T-cell (primary cell): ENCODE measurements at places on chromosomes 6 and 20.

DNA sequence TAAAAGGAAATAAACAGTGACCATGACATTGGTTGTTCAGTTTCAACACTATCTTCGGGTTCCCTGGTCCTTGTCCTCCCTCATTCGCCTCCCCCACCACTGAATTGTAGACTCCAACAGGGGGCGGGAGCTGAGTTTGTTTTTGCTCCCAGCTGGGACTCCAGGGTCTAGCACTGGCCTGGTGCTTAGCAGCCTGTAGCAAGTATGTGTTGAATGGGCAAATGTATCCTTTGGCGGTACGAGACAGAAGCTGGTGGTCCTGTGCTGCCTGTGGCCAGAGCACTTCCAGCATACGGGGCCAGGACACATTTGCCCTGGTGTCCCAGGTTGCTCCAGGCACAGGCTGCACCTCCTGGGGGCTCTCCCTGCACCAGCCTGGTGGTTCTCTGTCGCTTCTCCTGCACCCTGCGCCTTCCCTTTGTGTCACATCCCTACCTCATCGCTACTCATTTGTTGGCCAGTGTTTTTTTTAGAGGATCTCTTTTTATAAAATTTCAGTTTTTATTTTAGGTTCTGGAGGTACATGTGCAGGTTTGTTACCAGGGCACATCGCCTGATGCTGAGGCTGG lies 40.1 kb downstream of the PHACTR3 start:
- peaks cover 7% of the 10 kb centered on the region for H3K27me3 ChIP-seq
- H3K27ac ChIP-seq = no peak overlapping the region
- no peak for DNase-seq

- H3K4me3 ChIP-seq = no peak overlapping the region
- no peak overlapping the region for H3K27ac ChIP-seq
- H3K4me1 ChIP-seq = no peaks in the 10 kb centered on the region
- no peaks in the 10 kb centered on the region for H3K27me3 ChIP-seq
Observed at GRCh38 chr6:104252276-104252675, 607.4 kb downstream of the HACE1 start.

- H3K36me3 ChIP-seq = no peaks in the 10 kb centered on the region
- DNase-seq = no peak
- H3K4me1 ChIP-seq = no peaks in the 10 kb centered on the region
- no peak overlapping the region for H3K4me3 ChIP-seq
- no peaks in the 10 kb centered on the region for H3K27me3 ChIP-seq
Observed at GRCh38 chr20:57950764-57951485, 241.1 kb upstream of the PMEPA1 start.

GRCh38 chr6:63724721-63725120 lies 89.1 kb downstream of the PHF3 start:
- H3K36me3 ChIP-seq = no peaks in the 10 kb centered on the region
- no peak overlapping the region for H3K4me3 ChIP-seq
- H3K27ac ChIP-seq = no peak overlapping the region
- H3K27me3 ChIP-seq = no peaks in the 10 kb centered on the region
- peaks cover 7% of the 10 kb centered on the region for H3K4me1 ChIP-seq

- no peaks in the 10 kb centered on the region for H3K27me3 ChIP-seq
- H3K4me1 ChIP-seq = peaks cover 6% of the 10 kb centered on the region
- no peak overlapping the region for H3K27ac ChIP-seq
- no peaks in the 10 kb centered on the region for H3K36me3 ChIP-seq
Observed at GRCh38 chr6:14882394-14883026, 363.4 kb upstream of the JARID2 start.

DNA sequence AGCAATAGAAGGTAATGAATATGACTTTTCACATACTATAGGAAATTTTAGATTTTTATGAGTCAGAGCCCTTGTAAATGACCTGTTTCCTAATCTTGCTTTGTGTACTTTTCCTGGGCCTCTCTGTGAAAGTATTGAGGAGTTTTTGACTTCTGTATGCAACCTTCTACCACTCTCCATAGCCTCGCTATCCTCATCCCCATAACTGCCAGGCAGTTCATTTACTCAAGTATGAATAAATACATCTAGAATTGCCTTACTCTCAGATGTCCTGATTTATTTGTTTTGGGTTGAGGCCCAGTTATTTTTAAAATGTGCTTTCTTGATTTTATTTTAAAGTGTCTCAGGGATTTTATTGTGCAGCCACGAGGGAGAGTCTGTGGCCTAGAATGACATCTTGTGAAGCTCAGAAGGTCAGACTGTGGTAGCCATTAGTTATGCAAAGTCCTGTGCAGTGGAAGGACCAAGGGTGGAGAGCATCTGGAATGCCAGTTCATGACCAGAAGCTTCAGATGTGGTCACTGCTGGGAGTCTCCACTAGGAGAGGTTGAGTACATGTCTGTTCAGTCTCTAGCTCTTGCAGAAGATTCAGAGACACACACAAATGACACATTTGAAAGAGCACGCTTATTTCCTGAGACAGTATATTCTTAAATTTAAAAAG lies 346.2 kb upstream of the IMPG1 start:
- no peaks in the 10 kb centered on the region for H3K4me1 ChIP-seq
- no peak for DNase-seq

DNA sequence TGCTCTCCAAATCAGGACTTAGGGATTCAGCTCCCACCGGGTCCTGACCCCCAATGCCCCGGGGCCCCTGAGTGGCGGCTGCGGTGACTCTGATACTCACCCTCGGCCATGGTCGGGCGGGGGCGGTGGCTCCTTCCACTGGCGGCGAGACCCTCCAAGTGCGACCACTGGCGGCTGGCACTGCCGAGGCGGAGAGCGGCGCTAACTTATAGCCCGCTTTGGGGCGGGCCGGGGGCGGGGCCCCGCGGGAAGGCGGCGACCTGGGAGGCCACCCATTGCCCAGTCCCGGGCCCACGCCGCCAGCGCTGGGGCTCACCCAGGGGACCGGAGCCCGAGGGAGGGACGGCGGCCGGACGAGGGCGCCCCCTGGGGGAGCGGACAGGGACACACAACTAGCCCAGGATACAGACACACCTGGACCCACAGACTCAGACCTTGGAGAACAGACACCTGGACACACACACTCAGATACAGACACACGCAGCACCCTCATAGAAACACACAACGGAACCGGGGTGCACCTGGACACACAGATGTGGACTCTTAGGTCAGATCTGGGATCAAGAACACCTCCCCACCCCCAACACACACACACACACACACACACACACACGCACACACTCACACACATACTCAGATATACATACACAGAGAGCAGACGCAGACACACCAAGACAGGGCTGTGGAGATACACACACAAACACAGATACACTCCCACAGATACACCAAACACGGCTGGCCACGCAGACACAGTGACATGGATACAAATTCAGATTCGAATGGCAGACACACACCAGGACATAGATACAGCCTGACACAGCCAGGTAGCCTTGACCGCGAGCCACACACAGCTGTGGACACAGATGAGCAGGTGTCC lies at the start of gene TGM2:
Gene TGM2 (minus strand): TSS at position 182 of the 877 bp plus-strand sequence. CDS start 72 bp downstream, at position 110.
- H3K27me3 ChIP-seq = peaks cover 45% of the 10 kb centered on the region
- H3K36me3 ChIP-seq = no peaks in the 10 kb centered on the region
- H3K27ac ChIP-seq = no peak within 1 kb of the TSS

DNA sequence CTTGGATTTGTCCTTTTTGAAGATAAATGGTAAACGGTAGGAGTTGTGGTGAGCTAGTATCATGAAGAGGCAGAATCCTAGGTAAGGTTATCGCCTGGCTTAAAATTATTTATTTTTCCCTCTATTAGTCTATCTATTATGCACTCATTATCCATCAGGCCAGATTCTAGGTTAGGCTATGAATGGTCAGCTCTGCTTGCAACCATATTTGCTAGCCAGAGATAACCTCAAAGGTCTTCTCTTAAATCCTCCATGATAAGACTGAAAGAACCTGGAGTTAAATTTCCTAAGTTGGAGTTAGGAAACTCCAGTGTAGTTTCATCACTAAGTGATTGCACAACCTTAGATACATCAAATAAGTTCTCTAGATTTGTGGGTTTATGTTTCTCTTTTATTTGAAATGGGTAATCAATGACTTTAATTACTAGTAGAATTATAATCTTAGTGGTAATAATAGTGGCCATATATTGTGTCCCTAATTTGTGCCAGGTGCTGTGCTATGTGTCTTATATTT lies 302.1 kb upstream of the RUNX2 start:
- peaks cover 9% of the 10 kb centered on the region for H3K4me1 ChIP-seq
- H3K4me3 ChIP-seq = no peak overlapping the region
- no peak for DNase-seq
- H3K27ac ChIP-seq = no peak overlapping the region
- H3K27me3 ChIP-seq = no peaks in the 10 kb centered on the region

- no peaks in the 10 kb centered on the region for H3K4me1 ChIP-seq
- H3K27me3 ChIP-seq = no peaks in the 10 kb centered on the region
- H3K27ac ChIP-seq = no peak overlapping the region
- DNase-seq = no peak
Observed at GRCh38 chr6:48736501-48737206, 625.7 kb upstream of the PTCHD4 start.

DNA sequence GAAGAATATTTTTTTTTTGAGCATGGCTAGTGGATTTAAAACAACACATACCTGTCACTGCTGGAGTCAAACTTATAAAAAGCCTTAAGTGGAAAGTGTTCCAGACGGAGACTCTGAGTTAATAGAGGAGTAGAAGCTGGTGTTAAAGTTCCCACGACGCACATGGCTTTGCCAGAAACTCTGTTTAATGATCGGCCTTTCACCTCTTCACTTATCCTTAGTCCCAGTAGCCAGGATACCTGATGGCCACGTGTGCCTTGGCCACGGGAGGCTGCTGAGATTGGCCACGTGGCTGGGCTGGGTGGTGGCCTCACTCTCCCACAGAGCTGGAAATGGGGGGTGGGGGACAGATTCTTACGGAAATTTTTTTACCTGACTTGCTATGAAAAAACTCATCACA lies 333.1 kb downstream of the ZFAND3 start:
- no peaks in the 10 kb centered on the region for H3K27me3 ChIP-seq
- H3K4me3 ChIP-seq = no peak overlapping the region
- H3K4me1 ChIP-seq = no peaks in the 10 kb centered on the region
- H3K36me3 ChIP-seq = no peaks in the 10 kb centered on the region
- no peak for DNase-seq

GRCh38 chr20:5657190-5657875 lies 92.9 kb upstream of the SHLD1 start:
- H3K27me3 ChIP-seq = no peaks in the 10 kb centered on the region
- H3K4me1 ChIP-seq = peaks cover 11% of the 10 kb centered on the region
- no peak for DNase-seq
- no peak overlapping the region for H3K27ac ChIP-seq
- no peaks in the 10 kb centered on the region for H3K36me3 ChIP-seq
- no peak overlapping the region for H3K4me3 ChIP-seq

DNA sequence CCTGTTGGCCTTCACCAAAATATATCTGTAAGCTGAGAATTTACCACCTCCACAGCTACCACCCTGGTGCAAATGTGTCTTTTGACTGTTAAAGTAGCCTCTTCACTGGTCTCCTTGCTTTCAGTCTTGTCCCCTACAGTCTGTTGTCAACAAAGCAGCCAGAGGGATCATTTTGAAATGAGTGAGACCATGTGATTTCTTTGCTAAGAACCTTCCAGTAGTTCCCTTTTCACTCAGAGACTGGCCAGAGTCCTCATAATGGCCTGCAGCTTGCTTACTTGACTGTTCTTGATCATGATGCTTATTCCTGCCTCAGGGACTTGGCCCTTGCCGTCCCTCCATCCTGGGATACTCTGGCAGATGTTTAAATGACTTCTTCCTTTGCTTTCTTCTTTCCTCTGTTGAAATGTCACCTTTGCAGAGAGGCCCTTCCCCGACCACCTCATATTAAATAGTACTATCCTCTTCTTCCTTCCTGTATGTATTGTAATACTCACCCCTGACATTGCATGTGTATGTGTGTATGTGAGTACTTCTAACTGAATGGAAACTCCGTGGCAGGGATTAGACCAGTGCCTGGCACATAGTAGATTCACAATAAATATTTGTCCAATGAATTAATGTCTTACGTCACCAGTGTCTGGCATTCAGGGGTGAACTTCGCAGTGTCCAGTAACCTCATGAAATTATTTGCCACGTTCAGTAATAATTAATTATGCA lies 5.0 kb downstream of the MANBAL start:
- no peak for DNase-seq
- no peak overlapping the region for H3K4me3 ChIP-seq
- no peaks in the 10 kb centered on the region for H3K27me3 ChIP-seq
- peaks cover 3% of the 10 kb centered on the region for H3K4me1 ChIP-seq

DNA sequence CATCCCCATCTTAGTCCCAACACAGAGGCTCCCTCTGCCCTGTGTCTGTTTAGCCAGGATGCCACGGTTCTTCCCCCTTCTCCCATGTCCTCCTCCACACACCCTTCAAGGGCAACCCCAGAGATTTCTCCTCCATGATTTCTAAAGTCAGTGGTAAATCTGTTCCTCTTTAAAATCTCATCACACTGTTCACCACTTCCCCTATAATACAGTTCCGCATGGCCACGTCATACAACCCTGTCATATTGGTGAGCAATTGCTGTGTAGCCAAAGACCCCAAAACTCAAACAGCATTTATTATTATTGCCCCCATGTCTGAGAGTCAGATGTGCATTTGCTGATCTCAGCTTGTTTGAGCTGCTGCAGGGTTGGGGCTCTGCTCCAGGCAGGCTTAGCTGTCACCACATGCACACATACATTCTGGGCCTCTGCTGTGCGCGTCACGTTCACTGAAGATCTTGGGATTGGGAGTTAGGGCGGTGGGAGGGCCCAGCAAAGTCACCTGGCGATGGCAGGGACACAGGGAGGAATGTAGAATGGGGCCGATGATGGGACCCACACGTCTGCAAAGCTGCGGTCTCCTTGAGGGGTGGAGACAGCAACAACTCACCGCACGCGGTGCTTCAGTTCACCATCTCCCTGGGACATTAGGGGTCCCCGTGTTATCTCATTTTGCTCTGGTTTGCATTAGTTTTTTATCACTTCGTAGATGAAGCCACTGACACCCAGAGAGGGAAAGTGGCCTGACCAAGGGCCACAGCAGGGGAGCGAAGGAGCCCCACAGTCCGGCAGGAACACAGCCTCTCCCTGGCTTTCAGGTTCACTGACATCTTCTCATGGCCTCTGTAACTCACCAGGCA lies 36.9 kb upstream of the CD93 start:
- no peaks in the 10 kb centered on the region for H3K4me1 ChIP-seq
- H3K4me3 ChIP-seq = no peak overlapping the region
- no peak overlapping the region for H3K27ac ChIP-seq
- DNase-seq = no peak
- no peaks in the 10 kb centered on the region for H3K36me3 ChIP-seq

GRCh38 chr6:156402227-156402626 lies 375.0 kb upstream of the ARID1B start:
- DNase-seq = no peak
- no peaks in the 10 kb centered on the region for H3K36me3 ChIP-seq
- no peaks in the 10 kb centered on the region for H3K27me3 ChIP-seq

DNA sequence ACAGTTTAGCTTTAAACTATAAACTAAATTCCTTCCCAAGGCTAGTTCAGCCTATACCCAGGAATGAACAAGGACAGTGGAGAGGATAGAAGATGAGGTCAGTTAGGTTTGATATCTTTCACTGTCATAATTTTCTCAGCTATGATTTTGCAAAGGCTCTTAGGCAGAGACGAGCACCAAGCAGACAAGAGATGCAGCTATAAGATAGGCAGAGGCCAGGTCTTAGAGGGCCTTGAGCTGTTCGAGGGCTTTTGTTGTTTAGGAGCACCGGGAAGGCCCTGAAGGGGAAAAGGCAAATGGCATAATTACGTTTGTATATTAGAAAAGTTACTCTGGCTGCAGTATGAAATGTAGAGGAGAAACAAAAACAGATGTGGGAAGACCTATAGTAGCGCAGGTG lies 59.8 kb downstream of the DOP1A start:
- no peaks in the 10 kb centered on the region for H3K27me3 ChIP-seq
- DNase-seq = no peak
- peaks cover 77% of the 10 kb centered on the region for H3K36me3 ChIP-seq
- H3K27ac ChIP-seq = no peak overlapping the region
- no peaks in the 10 kb centered on the region for H3K4me1 ChIP-seq

GRCh38 chr20:4295226-4295625 lies 279.9 kb upstream of the RNF24 start:
- no peak overlapping the region for H3K27ac ChIP-seq
- H3K4me1 ChIP-seq = no peaks in the 10 kb centered on the region
- H3K4me3 ChIP-seq = no peak overlapping the region
- no peak for DNase-seq
